ENCODE measurements at places on chromosomes 16 and 17. TPM values are rescaled to one million over a fixed set of nuclear protein-coding genes. Genes with fewer than 3 reads are reported as not detected.

Gene TMEM88
- total RNA-seq: 0.23 TPM

Gene FN3K
- total RNA-seq: 6.4 TPM

Gene BRIP1
- 3.5 TPM for total RNA-seq

Gene KRT33A
- not detected for total RNA-seq

Gene MAP2K6
- total RNA-seq: 0.15 TPM

Gene SECTM1
- 22.3 TPM for total RNA-seq

Gene PMP22
- total RNA-seq: 260 TPM

Gene SHMT1
- 3.9 TPM for total RNA-seq

Gene DRG2
- total RNA-seq: 31.0 TPM

Gene ADAP2
- 2.0 TPM for total RNA-seq

Gene ATP1B2
- not detected for total RNA-seq

Gene ARHGDIG
- 2.2 TPM for total RNA-seq

Gene ZNF205
- total RNA-seq: 14.8 TPM

Gene KRTAP4-9
- total RNA-seq: not detected

Gene KANSL1
- 35.8 TPM for total RNA-seq

Gene SLC25A39
- 51.5 TPM for total RNA-seq

Gene TMEM98
- 224 TPM for total RNA-seq

Gene PRDM7
- not detected for total RNA-seq

Gene PRSS8
- not detected for total RNA-seq

Gene ZNF652
- 8.0 TPM for total RNA-seq

Gene KDM6B
- 3.8 TPM for total RNA-seq

Gene ARSG
- total RNA-seq: 0.98 TPM

Gene KRT28
- total RNA-seq: not detected

Gene TMEM114
- not detected for total RNA-seq
